Hepatocyte (in vitro differentiated cells): ENCODE measurements at places on chromosomes 4 and X. TPM values are rescaled to one million over a fixed set of nuclear protein-coding genes. Genes with fewer than 3 reads are reported as not detected.

- DNase-seq: no peak
These were observed 48.1 kb downstream of the SRPX start for GRCh38 chrX:38172596-38172995.

DNA sequence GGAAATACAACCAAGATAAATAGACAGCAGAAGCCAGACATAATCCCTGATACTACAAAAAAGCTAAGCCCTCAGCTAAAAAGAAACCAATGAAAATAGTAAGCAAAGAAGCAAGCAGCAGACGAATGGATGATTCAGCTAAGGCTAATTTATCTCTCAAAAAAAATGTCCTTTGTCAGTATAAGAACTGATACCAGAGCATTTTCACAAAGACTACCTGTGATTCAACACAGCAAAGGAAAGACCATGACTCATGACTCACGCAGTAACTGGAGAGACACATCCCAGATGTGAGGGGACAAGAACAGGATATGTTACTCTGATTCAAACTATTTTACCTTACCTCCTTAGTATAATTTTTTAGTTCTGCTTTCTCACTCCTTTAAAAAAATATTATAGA lies 22.7 kb upstream of the TMPRSS11F start:
- DNase-seq: peak; percentile 53

GRCh38 chrX:134803551-134804183 lies 145.4 kb upstream of the PLAC1 start:
- no peak for DNase-seq

GRCh38 chrX:71017396-71017939 lies 50.7 kb downstream of the SNX12 start:
- no peak for DNase-seq

SLC7A11 gene
- polyA plus RNA-seq: 5.1 and 5.3 TPM in 2 replicates
